NB4 (cell line): ENCODE measurements at places on chromosomes 7 and 10.
A peak's percentile ranks its signal among the peaks of the same experiment; 100 is the strongest.

- no peak for DNase-seq
These were observed 510.5 kb upstream of the PFKP start for GRCh38 chr10:2556883-2557282.

GRCh38 chr7:155763691-155764437, 48.4 kb downstream of the SHH start:
- peak; percentile 36 for DNase-seq

DNA sequence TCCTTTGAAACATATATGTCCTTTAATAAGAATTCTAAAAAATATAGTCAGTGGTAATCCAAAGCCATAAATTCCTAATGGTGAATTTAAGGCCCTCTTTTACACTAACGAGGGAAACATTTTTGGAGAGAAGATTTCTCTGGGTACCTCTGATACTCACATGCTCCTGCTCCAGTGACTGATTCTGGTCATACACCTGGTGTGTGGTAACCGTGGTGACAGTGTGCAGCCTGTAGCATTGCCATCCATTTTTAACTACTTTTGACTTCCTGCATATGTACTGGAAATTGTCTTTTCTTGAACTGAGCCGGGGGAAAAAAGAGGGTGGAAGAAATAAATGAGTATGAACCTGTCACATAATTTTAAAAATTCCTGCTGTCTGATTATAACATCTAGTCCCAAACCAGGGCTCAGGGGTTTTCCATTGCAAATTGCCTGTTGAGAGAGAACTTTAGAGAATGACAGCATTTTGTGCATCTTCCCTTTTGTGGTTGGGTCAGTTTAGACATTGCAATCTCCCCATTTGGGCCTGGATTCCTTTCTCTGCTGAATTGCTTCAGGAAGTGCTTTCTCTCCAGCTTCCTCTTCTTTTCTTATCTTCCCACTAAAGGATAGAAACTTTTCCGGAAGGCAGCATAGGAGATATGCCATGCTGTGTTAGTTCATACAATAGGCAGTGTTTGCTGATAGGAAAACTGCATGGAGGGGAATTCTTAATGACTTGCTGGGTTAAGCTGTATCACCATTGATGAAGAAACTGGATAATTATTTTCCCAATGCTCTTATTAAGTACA, 125.5 kb downstream of the GRM3 start:
- DNase-seq: no peak

DNA sequence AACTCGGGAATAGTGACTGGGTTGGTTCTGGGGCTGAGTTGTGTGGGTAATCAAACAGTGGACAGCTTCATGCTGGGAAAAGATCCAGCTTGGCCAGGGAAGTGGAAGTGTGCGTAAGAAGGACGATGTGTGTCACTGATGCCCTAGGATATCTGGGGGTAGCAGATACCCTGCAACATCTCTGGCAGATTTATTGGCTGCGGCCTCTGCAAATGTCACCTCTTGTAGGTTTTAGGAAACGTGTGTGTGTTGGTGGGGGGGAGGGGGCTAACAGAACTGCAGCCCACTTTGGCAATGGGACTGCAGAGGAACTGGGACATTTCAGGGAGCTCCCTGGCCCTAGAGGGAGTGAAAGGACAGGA, 965 bp upstream of the AGAP3 start:
- DNase-seq: no peak

- no peak for DNase-seq
These were observed 31.4 kb upstream of the FRMD4A start for GRCh38 chr10:14362104-14362503.

DNA sequence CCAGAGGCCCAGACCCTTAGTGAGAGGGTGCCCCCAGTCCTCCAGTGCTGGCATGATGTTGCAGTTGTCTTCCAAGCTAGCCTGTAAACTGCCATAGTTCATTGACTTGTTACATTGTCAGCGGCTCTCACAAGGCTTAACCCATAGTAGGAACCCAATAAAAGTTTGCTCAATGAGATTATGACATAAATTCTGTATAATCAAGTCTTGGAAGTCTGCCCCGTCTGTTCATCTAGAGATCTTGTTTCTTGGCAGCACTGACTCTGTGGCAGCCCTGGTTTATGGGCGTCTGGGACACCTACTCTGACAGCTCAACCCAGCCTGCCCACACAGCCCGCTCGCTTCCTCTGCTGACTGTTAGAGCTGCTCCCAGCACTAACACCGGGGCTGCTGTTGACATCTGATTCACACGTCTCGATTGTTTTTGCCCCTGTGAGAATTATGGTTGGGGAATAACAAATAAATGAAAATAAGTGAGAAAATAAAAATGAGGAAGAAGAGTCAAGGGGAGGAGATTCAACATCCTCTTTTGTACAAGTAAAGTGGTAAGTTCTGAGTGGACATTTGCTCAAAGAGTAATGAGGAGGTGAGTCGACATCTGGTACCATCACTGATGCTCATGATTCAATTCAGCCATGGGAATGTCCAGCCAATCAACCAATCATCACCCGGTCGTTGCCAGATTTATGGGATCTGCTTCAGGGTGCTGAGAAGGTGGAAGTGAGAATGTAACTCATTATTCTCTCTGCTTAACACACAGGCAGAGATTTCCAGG, 160.8 kb downstream of the SPAG6 start:
- peak; percentile 3 for DNase-seq
